Upper lobe of left lung (tissue), 6 donors: ENCODE measurements at places on chromosomes 5 and 9. TPM values are rescaled to one million over a fixed set of nuclear protein-coding genes. Genes with fewer than 3 reads are reported as not detected.

- no peaks in the 10 kb centered on the region for H3K27me3 ChIP-seq
- no peak overlapping the region for H3K4me3 ChIP-seq
- H3K4me1 ChIP-seq = no peaks in the 10 kb centered on the region
- H3K27ac ChIP-seq = no peak overlapping the region
- DNase-seq = no peak
- H3K36me3 ChIP-seq = no peaks in the 10 kb centered on the region
Measured at GRCh38 chr5:166324372-166324771, 1967.1 kb upstream of the WWC1 start.

DNA sequence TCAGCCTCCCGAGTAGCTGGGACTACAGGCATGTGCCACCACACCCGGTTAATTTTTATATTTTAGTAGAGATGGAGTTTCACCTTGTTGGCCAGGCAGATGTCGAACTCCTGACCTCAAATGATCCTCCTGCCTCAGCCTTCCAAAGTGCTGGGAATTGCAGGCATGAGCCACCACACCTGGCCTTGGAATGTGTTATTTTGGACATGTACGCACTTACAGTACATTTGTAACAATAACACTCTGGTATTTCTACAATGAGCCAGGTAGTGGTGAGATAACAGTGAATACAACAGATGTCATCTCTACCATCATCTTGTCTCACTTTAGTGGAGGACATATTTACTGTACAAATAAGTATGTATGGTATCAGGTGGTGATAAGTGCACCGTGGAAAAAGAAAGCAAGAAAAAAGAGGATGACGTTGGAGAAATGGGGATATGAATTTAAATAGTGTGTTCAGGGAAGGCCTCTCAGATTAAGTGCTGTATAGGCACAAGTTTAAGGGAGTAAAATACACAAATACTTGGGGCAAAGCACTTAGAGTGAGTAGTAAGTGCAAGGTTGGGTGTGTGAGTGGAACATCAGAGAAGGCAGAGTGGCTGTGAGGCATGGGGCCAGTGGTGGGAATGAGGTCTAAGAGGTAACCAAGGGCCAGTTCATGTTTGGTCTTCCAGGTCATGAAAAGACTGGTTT lies 100.1 kb downstream of the CDC42SE2 start:
- no peak overlapping the region for H3K4me3 ChIP-seq
- no peak for DNase-seq
- H3K36me3 ChIP-seq = no peaks in the 10 kb centered on the region
- no peaks in the 10 kb centered on the region for H3K4me1 ChIP-seq
- H3K27me3 ChIP-seq = no peaks in the 10 kb centered on the region
- no peak overlapping the region for H3K27ac ChIP-seq

DNA sequence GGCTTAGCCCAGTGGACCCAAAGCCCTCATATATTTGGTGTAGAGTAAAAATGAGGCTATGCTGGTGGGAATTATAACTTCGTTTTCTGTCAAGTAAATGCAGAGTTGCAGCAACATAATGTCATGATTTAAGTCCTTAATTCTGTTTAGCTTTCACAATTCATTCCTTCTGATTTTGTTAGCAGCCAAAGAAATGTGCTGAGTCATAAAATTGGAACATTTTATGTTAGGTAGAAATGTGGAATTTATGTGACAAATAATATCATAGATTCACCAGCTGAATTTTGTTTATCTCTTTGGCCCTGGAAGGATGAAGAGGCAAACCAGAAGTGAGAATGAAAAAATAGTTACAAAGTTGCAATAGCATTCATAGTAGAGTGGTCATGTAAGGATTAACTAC lies 247.0 kb downstream of the TRPM3 start:
- no peaks in the 10 kb centered on the region for H3K4me1 ChIP-seq
- no peaks in the 10 kb centered on the region for H3K27me3 ChIP-seq
- no peak overlapping the region for H3K27ac ChIP-seq

- H3K36me3 ChIP-seq = peaks cover 4% of the 10 kb centered on the region
- H3K27ac ChIP-seq = no peak overlapping the region
- H3K4me1 ChIP-seq = no peaks in the 10 kb centered on the region
- H3K27me3 ChIP-seq = no peaks in the 10 kb centered on the region
- no peak overlapping the region for H3K4me3 ChIP-seq
Measured at GRCh38 chr9:137760426-137760825, 117.2 kb upstream of the CACNA1B start.

- no peaks in the 10 kb centered on the region for H3K27me3 ChIP-seq
- no peak overlapping the region for H3K4me3 ChIP-seq
- no peak overlapping the region for H3K27ac ChIP-seq
- no peaks in the 10 kb centered on the region for H3K4me1 ChIP-seq
- no peak for DNase-seq
- peaks cover 3% of the 10 kb centered on the region for H3K36me3 ChIP-seq
Measured at GRCh38 chr5:157382996-157383800, 76.8 kb upstream of the NIPAL4 start.

DNA sequence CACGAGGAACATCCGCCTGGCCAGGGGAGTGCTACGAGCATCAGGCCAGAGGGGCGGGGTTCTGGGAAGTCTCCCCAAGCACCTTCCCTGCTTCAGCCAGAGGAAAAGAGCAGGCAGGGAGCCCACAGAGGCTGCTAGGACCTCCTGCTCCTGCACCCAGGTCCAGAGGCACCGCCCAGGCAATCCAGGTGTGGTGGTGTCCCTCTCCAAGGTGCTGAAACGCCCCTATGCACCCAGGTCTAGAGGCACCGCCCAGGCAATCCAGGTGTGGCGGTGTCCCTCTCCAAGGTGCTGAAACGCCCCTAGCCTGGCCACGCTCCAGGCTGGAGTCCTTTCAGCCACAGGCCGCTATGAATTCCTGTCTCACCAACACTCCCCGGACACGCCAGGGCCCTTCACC lies 10.7 kb upstream of the UBAC1 start:
- H3K4me1 ChIP-seq = peaks cover 38% of the 10 kb centered on the region
- peak; percentile 86 for DNase-seq
- no peak overlapping the region for H3K4me3 ChIP-seq
- H3K36me3 ChIP-seq = no peaks in the 10 kb centered on the region
- no peak overlapping the region for H3K27ac ChIP-seq

DNA sequence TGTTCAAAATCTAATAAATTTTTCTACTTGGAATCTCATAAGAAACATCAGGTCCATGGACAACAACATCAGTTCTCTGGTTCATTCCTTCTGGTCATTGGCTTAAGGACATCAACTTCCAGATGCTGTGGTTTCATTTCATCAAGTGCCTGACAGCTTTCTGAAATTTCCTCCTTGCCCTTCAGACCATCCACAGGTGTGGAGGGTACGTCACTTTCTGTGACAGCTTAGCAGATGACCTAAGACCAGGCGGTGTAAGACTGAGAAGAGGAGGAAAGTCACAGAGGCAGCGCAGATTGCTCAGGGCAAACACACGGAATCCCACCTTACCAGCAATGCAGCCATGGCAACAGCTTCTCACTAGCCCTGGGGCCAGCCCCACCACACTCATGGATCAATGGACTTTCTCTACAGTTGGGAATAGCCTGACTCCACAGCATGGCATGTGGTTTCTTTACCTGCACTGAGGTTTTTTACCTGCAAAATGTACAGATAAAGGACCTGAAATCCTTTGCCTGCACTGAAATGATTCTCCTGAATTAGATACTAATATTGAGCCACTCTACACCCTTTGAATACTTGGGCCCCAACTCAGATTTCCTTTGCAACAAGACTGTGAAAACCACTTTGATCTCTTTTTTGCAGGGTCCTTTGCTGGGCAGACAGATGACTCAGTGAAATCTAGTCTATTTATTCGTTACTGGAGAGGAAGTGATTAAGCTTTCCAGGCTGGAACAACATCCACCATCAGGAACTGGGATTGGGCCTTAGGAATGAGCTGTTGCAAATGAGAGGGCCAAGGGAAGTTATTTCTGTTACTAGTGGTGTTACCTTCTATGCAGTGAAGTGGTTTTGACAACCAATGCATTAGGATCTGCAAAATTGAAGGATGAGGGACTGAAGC lies 26.9 kb downstream of the TICAM2 start:
- H3K4me1 ChIP-seq = no peaks in the 10 kb centered on the region
- no peak overlapping the region for H3K27ac ChIP-seq
- no peak for DNase-seq
- H3K4me3 ChIP-seq = no peak overlapping the region
- no peaks in the 10 kb centered on the region for H3K36me3 ChIP-seq
- no peaks in the 10 kb centered on the region for H3K27me3 ChIP-seq

- H3K36me3 ChIP-seq = no peaks in the 10 kb centered on the region
- DNase-seq = no peak
- no peak overlapping the region for H3K27ac ChIP-seq
- H3K4me1 ChIP-seq = no peaks in the 10 kb centered on the region
- H3K27me3 ChIP-seq = no peaks in the 10 kb centered on the region
- H3K4me3 ChIP-seq = no peak overlapping the region
Measured at GRCh38 chr5:66903218-66903617, 293.4 kb downstream of the CD180 start.

DNA sequence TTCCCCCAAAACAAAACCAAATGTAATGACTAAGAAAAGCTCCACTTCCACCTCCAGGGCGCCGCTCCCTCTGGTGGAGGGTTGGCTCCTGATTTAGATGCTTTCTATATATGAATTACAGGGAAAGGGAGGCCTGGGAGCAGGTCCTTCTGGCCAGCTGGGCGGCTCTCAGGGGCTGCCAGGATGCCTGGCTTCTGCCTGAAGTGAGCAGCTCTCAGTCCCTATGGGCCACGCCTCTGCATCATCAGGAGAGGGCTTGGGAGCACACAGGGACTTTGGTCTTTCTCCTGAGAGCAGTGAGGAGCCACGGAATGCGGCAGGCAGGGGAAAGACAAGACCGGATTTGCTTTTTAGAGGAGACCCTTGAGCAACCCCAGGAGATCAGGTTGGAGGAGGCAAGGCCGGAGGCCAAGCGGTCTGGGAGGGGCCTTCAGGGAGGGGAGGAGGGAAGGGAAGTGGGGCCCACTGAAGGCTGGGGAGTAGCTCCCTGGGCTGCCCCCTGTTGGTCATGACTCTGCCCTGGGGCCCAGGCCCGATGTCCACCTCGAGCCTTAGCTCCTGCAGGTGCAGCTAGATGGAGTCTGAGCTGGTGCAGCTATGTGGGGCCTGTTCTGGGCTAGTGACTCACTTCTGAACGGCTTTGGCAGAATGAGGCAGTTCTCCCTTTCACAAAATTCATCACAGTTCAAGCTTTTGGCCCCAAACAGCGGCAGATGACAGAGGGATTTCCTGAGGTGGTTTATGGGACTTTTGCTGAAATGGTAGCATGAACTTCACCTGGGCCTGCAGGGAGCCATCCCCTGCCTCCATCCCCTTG lies 11.3 kb upstream of the GRHPR start:
- peaks cover 9% of the 10 kb centered on the region for H3K4me1 ChIP-seq
- H3K27me3 ChIP-seq = no peaks in the 10 kb centered on the region
- DNase-seq = no peak
- no peak overlapping the region for H3K4me3 ChIP-seq
- H3K27ac ChIP-seq = no peak overlapping the region

DNA sequence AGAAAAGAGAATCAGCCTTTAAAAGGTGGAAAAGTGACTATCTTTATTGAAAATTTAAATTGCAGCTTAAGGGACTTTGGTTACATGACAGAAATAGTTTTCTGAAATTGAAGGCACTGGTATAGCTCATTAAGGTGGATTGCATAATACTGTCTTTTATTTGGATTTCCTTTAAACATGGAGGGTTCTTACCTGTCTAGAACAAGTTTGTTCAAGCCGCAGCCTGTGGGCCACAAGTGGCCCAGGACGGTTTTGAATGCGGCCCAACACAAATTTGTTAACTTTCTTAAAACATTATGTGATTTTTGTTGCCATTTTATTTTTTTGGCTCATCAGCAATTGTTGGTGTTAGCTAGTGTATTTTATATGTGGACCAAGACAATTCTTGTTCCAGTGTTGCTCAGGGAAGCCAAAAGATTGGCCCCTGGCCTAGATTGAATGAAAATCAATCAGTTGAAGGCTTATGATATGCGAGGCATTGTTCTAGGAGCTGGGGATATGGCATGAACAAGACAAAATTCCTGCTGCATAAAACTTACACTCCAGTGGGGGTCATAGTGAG lies 18.0 kb downstream of the NNT start:
- no peaks in the 10 kb centered on the region for H3K27me3 ChIP-seq
- H3K27ac ChIP-seq = peak overlapping the region; percentile 37
- H3K4me3 ChIP-seq = no peak overlapping the region
- H3K36me3 ChIP-seq = peaks cover 5% of the 10 kb centered on the region

DNA sequence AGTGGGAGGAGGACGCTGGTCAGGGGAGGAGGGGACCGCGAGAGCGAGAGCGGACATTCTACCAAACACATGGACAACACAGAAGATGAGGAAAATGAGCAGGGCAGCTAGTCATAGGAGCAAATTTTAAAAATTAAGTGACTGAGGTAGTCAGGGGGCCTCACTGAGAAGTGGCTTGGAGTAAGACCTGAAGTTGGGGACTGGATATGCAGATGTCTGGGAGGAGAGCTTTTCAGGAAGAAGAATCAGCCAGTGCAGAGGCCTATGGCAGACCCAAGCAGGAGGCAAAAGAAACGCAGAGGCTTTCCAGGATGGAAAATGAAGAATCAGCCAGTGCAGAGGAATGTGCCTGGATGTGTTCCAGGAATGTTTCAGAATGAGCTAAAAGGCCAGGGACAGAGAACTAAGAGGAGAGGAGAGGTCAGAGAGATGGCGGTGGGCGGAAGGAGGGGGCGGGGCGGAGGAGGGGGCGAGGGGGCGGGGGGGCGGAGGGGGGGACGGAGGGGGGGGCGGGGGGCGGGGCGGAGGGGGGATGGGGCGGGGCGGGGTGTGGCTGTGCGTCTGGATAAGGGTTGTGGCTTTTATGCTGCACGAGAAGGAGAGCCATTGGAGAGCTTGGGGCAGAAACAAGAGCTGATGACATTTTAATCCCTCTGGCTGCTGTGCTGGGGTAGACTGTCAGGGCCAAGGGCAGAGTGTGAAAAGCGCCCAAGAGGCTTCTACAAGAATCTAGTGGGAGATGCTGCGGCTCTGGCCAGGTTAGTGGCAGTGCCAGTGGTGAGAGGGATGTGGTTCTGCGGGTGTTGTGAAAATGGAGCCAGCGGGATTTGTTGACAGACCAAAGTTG lies 129.6 kb downstream of the KCNIP1 start:
- DNase-seq = no peak
- no peaks in the 10 kb centered on the region for H3K36me3 ChIP-seq
- no peaks in the 10 kb centered on the region for H3K27me3 ChIP-seq
- peak overlapping the region; percentile 41 for H3K27ac ChIP-seq
- H3K4me3 ChIP-seq = peak overlapping the region; percentile 27

- no peak overlapping the region for H3K27ac ChIP-seq
- H3K4me3 ChIP-seq = no peak overlapping the region
- no peak for DNase-seq
- no peaks in the 10 kb centered on the region for H3K27me3 ChIP-seq
- peaks cover 11% of the 10 kb centered on the region for H3K4me1 ChIP-seq
- H3K36me3 ChIP-seq = no peaks in the 10 kb centered on the region
Measured at GRCh38 chr5:132007399-132008162, 3.9 kb downstream of the ACSL6 start.

SLC12A7 gene
- 38.2 TPM for total RNA-seq

IL7R gene
- 118 TPM for total RNA-seq

NME5 gene
- total RNA-seq = not detected

FOXD4L3 gene
- 0.33 TPM for total RNA-seq

SIL1 gene
- total RNA-seq = 41.5 TPM

FBLL1 gene
- total RNA-seq = not detected
